ENCODE measurements at places on chromosomes 11 and 22. TPM values are rescaled to one million over a fixed set of nuclear protein-coding genes. Genes with fewer than 3 reads are reported as not detected.

The NOX4 gene
- 1.9 TPM for total RNA-seq

The SYT13 gene
- total RNA-seq = 0.11 TPM

The DEUP1 gene
- not detected for total RNA-seq

The DRD4 gene
- 0.55 TPM for total RNA-seq

The KDELR3 gene
- 1.9 TPM for total RNA-seq

The CNGA4 gene
- total RNA-seq = not detected

The SMC1B gene
- not detected for total RNA-seq

The TTC12 gene
- 4.6 TPM for total RNA-seq

The SLC29A2 gene
- 94.1 TPM for total RNA-seq

The ARVCF gene
- 9.8 TPM for total RNA-seq

The OR52A1 gene
- not detected for total RNA-seq

The KRTAP5-7 gene
- total RNA-seq = not detected

The OR2AG1 gene
- total RNA-seq = not detected

The RPS6KB2 gene
- total RNA-seq = 26.5 TPM

The CABP7 gene
- not detected for total RNA-seq

The RBMXL2 gene
- not detected for total RNA-seq

The TEX12 gene
- total RNA-seq = not detected

The CAPN5 gene
- total RNA-seq = 1.8 TPM

The TSPAN18 gene
- 8.0 TPM for total RNA-seq

The GSTT2B gene
- 12.3 TPM for total RNA-seq

The MPZL3 gene
- 0.97 TPM for total RNA-seq

The RASL10A gene
- total RNA-seq = 0.61 TPM
